ENCODE measurements at places on chromosomes 1 and 21.

DNA sequence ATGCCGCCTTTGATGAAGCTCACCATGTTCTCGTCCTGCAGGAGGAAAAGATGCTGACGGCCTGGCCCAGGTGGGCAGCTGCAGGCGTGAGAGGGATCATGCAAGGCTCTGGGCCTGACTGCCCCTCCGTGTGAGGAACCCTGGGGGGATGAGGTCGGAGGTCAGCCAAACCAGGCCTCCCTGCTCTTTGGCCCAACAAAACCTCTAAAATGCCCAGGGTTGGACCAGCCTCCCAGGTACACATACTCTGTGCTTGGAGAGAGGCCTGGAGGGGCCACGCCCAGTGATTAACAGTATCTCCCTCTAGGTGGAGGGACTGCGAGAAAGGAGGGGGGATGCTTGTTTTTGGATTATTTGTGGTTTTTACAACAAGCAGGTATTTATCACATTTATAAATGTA lies 21.1 kb downstream of the TTC39A start:
- no peak for DNase-seq

DNA sequence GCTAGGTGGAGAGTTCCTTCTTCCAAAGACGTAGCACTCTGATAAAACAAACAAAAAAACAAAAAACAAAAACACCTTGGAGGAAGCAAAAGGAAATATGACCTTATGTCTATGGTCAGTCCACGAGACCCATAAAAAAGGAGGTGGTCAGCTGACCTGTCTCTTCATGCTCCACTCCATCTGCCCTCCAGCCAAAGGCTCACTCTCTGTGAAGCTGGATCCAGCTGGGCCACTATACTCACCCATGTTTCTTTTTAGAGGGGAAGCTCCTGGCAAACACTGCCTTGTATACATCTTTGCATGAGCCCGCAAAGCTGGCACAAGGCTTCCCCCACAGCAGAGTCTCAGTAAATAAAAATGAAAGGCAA lies 126.1 kb upstream of the CACHD1 start:
- DNase-seq: no peak

DNA sequence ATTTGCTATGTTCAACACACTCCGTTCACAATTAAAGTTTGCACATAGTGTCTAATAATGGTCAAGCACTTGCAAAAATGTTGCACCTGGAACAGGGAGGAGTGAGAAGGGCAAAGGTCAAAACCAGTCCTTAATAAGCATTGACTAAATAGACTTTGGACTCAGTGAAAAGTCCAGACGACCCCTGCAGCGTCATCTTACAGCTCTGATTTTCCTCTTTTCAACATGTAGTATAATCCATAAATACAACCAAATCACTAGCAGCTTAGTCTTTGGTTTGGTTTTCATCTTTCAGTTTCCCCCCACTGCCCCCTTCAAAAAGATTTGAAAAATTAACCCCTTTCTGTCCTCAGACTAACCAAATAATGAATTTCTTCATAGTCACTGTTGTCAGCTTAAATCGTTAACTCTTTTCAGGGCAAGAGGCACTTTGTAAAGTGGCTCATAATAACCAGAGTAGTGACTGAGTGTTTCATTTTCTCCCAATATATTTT lies 290.3 kb downstream of the PTPRC start:
- no peak for DNase-seq

GRCh38 chr1:94549706-94550105 lies 8.1 kb upstream of the F3 start:
- DNase-seq: no peak

DNA sequence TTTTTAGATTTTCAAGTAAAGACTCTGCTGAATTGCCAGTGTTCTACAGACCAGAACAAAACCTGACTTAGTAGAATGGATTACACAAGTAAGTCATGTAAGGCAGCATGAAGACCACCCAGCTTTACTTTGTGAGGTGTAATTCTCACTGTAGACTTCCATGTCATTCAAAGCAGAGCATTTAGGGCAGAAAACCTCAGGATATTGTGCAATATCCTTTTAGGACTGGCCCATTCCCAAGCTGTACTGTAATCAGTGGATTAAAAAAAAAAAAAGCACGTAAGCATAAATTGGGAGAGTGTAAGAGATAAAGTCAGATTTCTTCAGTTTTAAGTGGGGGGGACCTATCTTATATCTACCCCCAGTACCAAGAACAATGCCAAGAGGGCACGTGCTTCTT lies 380.5 kb upstream of the PRMT6 start:
- DNase-seq: no peak

DNA sequence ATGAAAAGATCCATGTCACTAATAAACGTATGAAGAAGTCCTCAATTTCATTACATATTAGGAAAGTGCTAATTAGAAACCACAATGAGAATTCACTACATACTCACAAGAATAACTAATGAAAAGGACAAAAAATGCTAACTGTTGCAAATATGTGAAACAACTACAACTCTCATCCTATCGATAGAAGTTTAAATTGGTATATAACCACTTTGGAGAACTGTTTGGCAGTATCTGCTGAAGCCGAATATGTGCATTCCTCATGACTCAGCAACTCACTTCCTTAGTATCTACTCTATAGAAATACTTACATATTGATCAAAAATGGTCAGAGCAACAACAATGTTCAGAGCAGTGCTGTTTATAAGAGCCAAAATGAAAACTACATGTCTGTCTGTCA lies 66.8 kb downstream of the PLPPR4 start:
- DNase-seq: no peak

- no peak for DNase-seq
These were observed 114.8 kb upstream of the CSF3R start for GRCh38 chr1:36597514-36597913.

Data from stimulated activated CD4-positive, alpha-beta T cell treated with anti-CD3 and anti-CD28 coated beads, Interleukin-1b, Interleukin-23, amount 100 ng/mL, for 4 hours (primary cell).